ENCODE measurements at places on chromosomes 3 and 15.
A peak's percentile ranks its signal among the peaks of the same experiment; 100 is the strongest.

GRCh38 chr3:100131241-100131640, 16.9 kb upstream of the FILIP1L start:
- no peak for DNase-seq

- DNase-seq = peak; percentile 19
Observed at GRCh38 chr3:194715022-194715800, 29.5 kb downstream of the FAM43A start.

GRCh38 chr3:17151598-17152373, 267.0 kb downstream of the PLCL2 start:
- DNase-seq = peak; percentile 79

DNA sequence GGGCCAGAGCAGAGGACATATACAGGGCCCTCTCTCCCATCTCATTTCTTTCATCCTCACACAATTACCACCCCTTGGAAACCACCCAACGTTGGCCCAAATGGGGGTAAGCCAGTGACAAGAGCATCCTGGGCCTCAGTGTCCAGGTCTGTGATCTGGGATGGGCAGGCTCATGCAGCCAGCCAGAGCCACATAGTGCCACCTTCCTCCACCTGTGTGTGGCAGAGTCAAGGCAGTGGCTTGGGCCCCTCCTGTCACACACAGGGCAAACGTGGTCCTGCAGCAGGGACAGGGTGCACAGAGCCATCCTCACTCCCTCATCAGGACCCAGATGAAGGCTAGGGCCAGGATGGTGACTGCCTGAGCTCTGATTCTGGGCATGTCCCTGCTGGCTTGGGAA, 2.3 kb upstream of the MYL3 start:
- DNase-seq = no peak

DNA sequence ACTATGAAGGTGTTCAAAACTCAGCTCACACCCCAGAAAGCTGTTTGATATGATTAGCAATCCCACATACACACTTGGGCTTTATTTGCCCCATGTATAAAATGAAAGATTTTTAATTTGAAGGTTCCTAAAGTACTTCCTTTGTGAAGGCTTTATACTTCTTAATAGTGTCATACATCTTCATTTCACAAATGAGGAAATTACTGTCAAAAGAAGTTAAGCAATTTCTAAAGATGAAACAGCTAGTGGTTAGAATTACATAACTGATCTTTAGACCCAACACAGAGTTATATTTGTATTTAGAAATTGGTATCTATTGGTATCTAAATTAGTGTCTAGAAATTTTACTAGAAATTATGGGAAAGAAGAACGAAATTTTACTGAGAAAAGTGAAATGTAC, 7.1 kb downstream of the CD200R1 start:
- DNase-seq = no peak

GRCh38 chr3:61030469-61031035, 220.7 kb downstream of the FHIT start:
- no peak for DNase-seq

DNA sequence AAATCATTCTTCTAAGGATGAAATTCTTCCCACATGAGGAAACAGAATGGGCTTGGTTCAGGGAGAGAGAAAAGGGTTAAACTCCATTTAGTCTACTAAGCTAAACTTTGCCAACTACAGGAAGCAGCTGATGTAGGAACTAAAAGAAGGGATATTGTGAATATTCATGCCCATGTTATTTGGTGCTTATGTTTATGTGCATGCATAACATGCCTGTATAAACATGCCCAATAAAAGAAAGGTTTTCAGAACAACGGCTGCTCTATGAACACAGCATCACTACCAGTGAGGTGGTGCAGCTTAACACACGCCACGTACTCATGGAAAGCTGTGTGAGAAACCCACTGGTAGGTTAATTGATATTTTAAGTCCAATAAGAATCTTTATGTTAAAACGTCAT, 59.4 kb upstream of the VGLL4 start:
- DNase-seq = no peak

DNA sequence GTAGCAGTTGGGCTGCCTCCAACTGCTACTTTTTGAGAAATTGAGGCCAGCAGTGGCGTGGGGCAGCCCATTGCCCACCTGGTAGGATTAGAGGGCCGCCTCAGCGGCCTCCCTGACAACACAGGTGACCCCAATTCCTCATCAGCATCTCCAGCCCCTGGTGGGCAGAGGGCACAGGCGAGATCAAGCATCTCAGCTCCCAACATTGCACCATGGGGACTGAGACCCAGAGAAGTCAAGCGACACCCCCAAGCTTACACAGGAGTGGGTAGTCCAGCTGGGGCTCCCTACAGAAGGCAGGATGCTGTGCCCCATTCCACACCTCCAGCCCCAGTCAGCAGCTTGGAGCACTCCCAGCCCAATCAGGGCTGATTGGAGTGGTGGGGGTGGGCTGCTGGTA, 228 bp upstream of the H1-8 start:
- no peak for DNase-seq

- no peak for DNase-seq
Observed at GRCh38 chr3:195020921-195021320, 250.0 kb downstream of the XXYLT1 start.

DNA sequence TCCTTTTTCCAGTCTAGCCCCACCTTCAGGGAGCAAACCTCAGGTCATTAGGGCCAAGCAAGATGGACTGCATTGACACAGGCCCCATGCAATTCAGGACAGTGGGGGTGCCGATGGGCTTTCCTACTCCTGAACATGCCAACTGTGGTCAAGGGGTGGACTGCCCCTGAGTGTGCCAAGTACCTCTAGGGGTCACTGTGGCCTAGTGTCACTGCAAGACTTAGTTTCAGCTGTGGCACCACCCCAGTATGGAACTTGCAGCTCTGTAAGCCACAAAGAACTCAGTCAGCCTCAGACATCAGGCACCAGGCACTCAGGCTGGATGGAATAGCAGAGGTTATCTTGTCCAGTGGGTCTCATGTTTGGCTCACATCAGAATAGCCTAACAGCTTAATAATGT, 32.3 kb downstream of the EXOG start:
- DNase-seq = no peak

- DNase-seq = no peak
Observed at GRCh38 chr3:172836390-172836997, 86.0 kb downstream of the ECT2 start.

DNA sequence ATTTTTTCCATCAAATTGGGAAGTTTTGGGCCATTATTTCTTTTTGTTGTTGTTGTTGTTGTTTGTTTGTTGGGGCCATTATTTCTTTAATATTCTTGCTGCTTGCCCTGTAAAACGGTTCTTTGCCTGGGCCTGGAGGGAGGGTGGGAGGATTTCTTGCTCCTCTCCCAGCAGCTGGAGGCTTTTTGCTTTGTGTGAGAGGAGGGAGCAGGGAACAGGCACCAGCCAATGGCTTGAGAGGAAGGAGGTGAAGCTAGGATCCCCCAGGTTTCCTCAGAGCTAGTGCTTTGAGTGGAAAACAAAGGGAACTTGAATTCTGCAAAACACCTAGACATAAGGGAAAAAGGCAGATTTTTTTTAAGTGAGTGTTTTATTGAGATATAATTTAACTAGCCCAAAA, 61.2 kb upstream of the DNAJC19 start:
- no peak for DNase-seq

DNA sequence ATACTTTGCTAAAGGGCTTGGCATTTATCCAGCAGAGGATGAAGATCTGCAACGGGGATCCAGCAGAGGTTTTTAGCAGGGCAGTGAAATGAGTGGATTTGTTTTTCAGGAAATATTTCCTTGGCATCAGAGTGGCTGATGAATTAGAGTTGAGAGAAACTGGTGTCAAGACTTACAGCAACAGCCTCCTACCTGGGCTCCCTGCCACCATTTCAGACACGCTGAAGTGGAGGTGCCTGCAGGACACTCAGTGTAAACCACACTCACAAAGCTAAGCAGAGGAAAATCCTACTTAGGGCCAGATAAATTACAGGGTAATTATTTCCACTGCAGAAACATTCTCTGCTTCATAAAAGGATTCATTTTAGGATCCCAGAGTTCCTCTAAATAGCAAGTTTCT, 519.7 kb downstream of the FGF12 start:
- DNase-seq = no peak

DNA sequence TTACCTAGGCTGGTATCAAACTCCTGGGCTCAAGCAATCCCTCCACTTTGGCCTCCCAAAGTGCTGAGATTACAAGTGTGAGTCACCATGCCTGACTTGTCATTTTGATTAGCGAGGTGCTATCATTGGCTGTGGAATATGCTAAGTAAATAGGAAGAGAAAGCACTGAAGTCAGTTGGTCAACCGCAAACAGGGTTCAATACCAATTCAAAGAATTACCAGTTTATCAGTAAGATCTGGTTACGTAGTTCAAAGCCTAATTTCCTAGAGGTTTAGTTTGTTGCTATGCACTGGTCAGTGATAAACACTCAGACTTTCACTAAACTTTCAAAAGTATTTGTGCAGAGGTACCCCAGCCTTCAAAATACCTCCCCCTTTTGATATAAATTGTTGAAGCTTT, 29.5 kb downstream of the GLB1 start:
- DNase-seq = no peak

- no peak for DNase-seq
Observed at GRCh38 chr15:56667517-56667916, 65.8 kb downstream of the ZNF280D start.

GRCh38 chr3:19598870-19599269, 335.1 kb downstream of the EFHB start:
- DNase-seq = no peak

DNA sequence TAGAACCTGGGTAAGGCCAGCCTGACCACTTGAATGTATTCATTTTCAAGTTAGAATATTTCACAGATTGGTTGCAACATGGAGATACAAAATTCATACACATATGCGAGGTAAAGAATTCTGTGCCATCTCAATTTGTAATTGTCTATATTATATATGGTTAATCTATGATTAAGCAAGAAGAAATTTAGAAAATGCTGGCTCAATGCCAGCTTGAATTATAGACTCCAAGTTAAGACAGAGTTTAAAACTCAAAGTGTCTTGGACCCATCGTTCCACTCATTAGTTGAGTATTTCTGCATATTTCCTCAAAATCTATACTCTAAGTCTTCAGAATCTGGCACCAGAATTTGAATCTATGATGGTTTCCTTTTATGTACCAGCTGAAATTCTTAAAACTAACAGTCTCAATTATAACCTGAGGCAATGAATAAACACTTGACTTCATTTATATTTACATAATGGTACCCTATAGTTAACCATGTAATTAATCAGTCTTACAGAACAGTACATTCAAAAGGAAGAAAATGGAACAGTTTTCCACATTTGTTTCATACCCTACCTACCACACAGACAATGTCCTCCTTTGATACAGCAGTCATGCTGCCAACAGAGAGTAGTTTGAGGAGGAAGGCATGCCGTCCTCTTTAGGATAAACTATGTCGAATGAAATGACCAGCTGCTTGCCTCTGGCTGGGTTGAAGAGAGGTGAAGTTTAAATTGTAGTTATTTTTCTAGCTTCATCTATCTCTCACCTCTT, 95.7 kb downstream of the CD47 start:
- no peak for DNase-seq

- DNase-seq = no peak
Observed at GRCh38 chr3:99114565-99115291, 213.2 kb upstream of the DCBLD2 start.

DNA sequence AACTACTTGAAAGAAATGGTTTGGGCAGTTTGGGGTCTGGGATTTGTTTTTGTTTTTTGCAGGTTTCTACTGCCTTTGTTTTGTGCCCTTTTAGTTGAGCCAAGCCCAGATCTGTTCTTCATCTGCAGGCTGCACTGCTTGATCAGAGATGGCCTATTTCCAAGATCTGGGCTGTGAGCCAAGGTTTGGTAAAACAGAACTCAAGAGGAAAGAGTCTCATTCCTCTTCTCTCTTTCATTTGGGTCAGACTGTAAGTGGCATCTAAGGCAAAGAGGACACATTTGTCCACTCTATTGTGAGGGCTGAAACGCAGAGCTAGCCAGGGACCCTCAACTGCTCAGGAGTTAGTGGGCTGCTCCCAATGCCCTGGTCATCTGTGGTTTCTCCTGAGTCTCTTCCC, 104.4 kb upstream of the UBE3A start:
- DNase-seq = no peak

DNA sequence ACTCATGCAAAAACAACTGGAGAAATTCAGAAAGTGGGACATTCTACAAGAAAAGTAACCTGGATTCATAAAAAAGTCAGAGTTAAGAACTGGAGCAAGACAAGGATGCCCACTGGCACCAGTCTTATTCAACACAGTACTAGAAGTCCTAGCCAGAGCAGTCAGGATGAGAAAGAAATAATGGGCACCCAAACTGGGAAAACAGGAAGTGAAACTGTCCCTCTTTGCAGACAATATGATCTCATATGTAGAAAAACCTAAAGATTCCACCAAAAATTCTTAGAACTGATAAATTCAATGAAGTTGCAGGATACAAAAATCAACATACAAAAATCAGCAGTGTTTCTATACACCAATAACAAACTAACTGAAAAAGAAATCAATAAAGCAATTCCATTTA, 37.4 kb downstream of the TXNRD3 start:
- no peak for DNase-seq

GRCh38 chr3:134880431-134880830, 85.4 kb downstream of the EPHB1 start:
- no peak for DNase-seq

Data from effector memory CD8-positive, alpha-beta T cell (primary cell).